Epithelial cell of esophagus (primary cell): ENCODE measurements at places on chromosomes 12 and 14.

DNA sequence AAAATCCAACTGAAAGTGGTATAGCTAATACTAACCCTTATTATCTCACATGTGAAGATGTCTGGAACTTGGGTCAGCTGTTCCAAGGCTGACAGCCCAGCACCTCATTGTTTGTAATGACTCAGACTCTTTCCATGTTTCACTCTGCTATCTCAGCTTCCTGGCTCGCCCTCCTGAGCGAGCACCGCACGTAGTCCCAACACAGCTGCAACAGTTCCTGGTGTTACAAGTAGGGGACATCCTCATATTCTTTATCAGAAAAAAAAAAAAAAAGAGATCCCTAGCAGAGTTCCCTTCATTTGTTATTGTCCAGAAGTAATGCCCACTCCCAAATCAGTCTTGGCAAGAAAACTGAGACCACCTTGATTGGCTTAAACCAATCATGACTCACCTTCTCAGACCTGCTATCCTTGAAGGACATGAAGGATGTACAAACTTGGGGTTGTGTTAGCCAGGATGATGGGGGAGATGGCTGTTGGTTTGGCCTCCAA lies 92.5 kb downstream of the ADCK1 start:
- DNase-seq = peak; percentile 68

- DNase-seq = no peak
Observed at GRCh38 chr12:43143278-43143677, 408.7 kb downstream of the ADAMTS20 start.

DNA sequence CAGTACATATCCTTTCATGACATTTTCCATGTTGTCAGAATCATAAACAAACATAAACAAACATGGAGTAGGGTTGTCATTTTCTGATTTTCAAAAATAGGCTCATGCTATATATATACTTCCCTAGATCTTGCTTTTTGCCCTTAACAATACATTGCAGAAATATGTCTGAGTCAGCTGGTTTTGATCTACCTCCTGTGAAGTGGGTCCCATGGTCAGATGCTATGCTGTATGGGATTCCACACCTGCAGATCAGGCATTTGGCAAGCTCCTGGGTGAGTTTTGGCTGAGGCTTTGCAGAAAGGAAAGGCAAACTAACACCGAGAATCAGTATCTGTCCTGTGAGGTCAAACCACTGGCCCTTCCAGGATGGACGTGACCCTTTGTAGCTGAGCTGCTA lies 183.0 kb upstream of the ARID2 start:
- no peak for DNase-seq

- DNase-seq = no peak
Observed at GRCh38 chr14:22656945-22657731, 13.0 kb upstream of the OR6J1 start.

- DNase-seq = no peak
Observed at GRCh38 chr12:14261861-14262260, 103.6 kb upstream of the ATF7IP start.

GRCh38 chr12:130922511-130922953 lies 31.2 kb upstream of the ADGRD1 start:
- DNase-seq = no peak

DNA sequence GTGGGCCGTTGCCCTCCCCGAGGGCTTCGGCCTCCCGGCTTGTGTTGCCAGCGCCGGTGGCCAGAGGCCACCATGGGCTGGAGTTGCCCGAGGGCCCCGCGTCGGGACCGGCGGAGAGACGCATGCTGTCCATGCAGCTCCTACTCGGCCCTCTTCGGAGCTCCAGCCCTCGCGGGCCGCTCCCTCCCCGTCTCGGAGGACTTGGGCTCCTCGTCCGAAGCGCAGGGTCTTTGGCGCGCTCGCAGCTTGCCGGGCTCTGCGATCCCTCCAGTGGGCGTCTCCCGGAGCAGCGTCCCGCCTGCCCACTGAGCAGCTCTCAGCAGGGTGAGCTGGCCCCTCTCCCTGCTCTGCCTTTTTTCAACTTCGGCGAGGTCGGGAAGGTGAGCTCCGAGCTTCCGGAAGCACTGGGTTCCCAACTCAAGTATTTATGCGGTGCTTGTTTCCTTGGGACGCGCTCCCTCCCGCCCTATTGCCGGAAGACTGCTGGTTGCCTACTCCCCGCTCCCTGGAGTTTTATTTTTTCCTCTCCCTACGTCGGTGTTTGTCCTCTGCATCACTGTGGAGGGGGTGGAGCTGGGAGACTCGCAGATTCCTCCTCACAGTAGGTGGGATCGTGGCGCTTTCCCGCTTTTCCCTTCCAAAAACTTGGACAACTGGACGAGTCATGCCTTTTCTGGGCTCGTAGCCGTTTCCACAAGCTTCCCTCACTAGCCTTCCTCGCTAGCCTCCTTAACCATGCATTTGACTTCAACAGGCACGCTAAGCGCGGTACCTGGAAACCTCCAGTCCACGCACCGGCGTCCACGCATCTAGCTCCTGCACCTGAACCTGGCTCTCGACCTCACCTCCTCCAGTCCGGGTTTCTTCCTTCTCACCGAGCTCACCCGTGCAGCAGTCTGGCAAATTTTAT lies at the start of gene AVPR1A:
Gene AVPR1A (minus strand): TSS at position 489 of the 910 bp plus-strand sequence. CDS start 365 bp downstream, at position 124.
- peak; percentile 5 for DNase-seq

- DNase-seq = no peak
Observed at GRCh38 chr12:113795445-113795844, 170.7 kb downstream of the RBM19 start.
